ENCODE measurements at places on chromosomes 5 and 9.

DNA sequence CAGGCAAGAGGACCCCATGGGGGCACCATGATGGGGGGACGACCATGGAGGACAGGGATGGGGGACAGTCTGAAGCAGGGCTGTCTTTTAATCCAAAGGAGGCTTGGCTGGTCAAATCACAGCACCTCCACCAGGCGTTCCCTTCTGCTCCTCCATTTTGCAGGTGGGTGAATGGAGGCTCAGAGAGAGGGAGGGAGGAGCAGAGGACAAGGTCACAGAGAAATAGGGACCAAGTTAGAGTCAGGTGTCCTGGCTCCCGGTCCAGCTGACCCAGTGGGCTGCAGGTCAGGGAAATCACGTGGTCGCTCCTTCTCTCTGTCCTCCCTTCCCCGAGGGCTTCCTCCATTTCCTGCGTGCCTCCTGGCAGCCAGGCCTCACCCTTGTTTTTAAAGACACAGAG is 156.4 kb upstream of the SMIM23 start:
- DNase-seq: no peak

DNA sequence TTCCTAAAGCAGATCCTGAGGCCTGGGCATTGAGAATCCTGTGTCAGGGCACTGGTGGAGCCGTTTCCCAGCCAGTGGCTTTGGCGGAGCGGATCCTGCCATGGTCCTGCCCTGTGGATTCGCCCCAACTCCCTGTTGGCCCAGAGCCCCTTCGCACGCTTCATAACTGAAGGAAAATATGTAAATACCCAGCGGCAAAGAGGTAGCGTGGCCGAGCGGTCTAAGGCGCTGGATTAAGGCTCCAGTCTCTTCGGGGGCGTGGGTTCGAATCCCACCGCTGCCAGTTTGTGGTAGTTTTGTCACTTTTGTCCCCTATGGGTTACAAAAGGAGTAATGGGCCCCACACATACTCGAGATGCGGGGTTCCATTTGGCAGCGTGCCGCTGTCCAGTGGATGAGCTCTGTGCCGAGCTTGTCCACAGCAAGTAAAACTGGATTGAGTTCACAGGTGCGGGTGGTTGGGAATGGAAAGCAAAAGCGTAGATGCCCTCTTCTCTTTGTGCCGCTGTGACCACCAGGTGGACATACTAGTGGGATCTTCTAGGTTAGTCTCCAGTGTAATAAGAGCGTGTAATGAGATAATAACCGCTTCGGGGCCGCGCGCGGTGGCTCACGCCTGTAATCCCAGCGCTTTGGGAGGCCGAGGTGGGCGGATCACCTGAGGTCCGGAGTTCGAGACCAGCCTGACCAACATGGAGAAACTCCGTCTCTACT is 17.3 kb downstream of the TRIM7 start:
- DNase-seq: peak; percentile 88

- DNase-seq: no peak
Measured at GRCh38 chr9:131274674-131275331, 1.5 kb downstream of the FAM78A start.

DNA sequence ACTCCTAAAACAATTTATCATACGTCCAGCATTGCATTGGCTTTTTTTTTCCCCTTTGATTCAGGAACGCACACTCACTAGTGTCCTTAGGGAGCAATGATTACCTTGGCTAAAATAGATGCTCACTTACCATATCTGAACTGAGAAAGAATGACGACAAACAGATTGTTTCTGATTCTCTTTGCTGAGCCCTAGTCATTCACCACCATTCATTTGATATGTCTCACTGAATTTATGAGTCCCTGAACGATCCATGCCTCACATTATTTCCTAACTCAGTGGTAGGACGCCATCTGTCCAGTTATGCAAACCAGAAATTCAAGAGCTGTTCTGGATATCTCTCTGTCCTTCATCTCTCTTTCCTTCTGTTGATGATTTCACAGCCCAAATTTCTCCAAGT is 39.3 kb upstream of the DAB2 start:
- no peak for DNase-seq

DNA sequence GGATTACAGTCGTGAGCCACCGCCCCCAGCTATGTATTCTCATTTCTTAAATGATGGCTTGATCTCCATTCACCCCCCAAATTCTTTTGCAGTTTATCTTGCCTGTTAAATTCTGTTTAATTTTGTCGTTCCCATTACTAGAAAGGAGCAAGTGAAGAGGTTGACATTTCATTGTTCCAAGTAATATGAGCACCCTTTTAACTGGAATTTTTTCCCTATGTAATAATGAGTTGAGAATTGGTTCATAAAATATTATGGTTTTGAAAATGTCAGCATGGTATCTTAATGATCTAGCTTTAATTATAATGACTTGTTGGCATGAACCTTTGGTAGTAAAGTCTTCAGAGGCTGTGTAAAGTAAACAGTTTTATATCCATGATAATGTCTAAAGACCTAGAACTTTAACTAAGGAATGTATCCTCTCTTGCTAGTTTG is 37.4 kb downstream of the F2RL2 start:
- no peak for DNase-seq

GRCh38 chr5:151148583-151148982 is 9.0 kb downstream of the ANXA6 start:
- no peak for DNase-seq
